ENCODE measurements at places on chromosomes 3 and 15.

GRCh38 chr3:110624576-110624975 is 447.0 kb upstream of the NECTIN3 start:
- no peak for DNase-seq

- DNase-seq, result no peak
Observed at GRCh38 chr3:58215317-58216025, 4.7 kb upstream of the DNASE1L3 start.

- DNase-seq, result no peak
Observed at GRCh38 chr15:70014331-70014730, 83.4 kb downstream of the TLE3 start.

DNA sequence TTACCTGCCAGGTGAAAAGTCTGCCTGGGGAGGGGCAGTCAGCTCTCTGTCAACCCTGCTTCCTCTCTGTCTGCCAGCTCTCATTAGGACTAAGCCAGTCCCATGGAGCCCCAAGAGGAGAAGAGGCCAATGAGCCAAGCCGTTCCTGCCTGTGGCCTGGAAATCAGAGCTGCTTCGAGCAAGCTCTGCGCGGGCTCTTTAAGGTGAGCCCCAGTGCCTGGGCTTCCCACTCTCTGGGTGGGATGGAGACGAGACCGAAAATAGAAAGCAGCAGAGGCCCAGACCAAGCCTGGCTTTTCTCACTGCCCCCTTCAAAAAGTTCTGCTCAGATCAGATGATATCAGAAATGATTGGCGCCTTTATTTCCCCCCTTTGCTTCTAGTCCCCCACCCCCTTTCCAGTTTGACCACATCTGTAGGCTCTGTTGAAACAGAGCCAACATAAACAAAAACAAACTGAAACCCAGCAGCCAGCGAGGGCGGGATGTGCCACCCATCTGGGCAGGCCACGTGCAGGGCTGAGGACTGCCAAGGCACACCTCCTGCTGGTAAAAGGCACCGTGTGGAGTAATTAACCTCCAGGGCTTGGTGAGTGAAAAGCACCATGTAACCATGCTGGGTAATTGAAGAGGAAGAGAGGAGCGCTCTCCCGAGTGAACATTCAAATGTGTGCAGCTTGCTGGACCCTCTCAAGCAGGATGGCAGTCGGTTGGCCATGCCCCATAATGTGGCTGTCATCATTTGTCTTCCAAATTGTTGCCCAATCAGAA is 471.0 kb upstream of the PROK2 start:
- no peak for DNase-seq

DNA sequence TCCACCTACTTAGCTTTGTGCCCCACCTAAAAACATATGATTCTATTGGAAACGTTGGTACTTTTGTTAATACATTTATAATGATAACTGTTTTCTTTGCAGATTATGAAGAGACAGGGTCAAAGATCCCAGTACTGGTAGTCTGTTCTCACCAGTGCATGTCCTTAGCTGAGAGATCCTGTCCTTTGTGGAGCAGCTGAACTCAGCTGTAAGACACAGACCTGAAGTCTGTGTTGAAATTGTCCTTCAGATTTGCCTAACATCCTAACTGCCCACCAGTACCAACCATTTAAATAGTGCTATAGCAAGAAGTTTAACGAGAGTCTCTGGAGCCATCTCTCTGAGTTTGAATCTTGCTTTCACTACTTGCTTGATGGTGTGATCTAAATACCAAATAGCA is 398.7 kb downstream of the FEZF2 start:
- DNase-seq, result no peak

GRCh38 chr3:8868996-8869395 is 94.3 kb downstream of the RAD18 start:
- no peak for DNase-seq

- DNase-seq, result no peak
Observed at GRCh38 chr15:56977232-56977631, 58.8 kb downstream of the TCF12 start.

DNA sequence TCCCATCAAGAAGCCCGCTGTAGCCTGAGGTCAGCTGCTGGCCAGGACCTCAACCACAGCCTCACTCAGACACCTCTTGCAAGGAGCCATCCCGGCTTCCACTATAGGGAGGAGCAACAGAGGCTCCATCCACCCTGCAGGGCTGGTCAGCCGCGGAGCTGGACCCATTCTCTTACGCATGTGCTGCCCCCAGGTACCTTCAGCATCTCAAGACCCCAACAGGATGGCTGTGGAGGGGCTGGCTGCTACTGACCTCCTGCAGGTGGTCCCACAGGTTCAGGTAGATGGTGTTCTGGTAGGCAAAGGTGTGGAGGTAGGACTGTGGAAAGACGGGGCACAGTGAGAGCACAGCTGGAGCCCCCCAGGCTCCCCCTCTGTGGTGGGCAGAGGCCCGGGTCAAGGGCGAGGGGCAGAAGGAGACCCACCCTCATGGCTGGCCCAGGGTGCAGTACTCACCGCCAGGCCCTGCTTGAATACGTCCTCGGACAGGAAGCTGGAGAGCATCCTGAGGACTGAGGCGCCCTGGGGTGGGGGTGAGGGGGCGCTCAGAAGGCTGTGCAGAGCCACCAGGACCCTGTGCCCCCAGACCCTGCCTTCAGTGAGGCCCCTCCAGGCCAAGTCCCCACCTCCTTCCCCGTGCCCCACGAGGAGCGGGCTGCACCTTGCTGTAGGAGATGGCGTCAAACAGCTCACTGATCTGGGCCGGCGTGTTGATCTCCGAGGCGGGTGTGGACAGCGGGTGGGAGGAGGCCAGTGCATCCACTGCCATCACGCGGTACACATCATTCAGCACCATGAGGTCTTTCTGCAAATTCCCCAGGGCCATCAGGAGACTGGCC is 11.4 kb downstream of the ANPEP start:
- DNase-seq, result no peak

GRCh38 chr3:193782276-193782647 is 189.3 kb downstream of the OPA1 start:
- no peak for DNase-seq
